ENCODE measurements at places on chromosomes 4 and X.

DNA sequence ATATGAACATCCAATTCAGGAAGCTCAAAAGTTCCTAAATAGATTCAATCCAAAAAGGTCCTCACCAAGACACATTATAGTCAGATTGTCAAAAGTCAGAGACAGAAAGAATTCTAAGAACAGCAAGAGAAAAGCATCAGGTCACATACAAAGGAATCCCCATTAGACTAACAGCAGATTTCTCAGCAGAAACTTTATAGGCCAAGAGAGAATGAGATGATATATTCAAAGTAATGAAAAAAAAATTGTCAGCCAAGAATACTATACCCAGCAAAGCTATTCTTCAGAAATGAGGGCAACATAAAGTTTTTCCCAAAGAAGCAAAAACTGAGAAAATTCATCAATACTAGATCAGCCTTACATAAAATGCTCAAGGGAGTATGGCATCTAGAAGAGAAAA is 106.6 kb upstream of the SH3RF1 start:
- DNase-seq, result no peak

DNA sequence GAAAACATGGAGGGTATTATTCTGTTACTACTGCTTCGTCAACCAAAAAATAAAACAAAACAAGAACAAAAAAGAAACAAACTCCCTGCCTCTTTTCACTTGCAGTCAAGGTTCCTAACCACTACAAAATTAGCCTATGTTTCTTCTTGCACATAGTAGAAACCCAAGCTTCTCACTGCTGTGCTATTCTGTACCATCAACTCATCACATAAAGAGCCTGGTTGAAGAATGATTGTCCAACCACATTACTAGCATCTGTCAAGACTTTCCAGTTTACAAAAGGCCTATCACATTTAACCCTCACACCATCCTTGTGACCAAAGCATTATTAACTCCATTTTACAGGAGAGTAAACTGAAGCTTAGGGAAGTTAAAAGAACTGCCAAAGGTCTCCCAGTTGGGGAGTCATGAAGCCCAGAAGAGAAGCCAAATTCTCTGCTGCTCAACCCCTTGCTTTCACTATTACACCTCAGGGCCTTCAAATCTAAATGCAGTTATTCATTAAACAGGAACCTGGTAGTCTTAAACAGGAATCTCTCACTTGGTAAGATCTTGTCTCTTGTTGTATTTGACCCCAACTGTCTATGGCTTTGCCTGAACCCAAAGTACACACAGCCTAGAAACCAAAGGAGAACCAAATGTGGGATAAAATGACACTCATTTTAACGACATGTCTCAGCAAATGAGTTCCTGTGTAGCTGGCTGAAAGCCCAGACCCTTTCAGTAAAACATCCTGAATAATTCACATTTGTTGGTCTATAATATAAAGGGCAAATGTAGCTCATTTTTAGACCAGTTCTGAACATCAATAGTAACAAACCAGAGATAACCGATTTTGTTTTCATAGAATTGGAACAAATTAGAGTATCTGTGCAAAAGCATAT is 8.6 kb downstream of the F9 start:
- no peak for DNase-seq

GRCh38 chr4:189974056-189974455 is 33.4 kb downstream of the FRG1 start:
- DNase-seq, result no peak

DNA sequence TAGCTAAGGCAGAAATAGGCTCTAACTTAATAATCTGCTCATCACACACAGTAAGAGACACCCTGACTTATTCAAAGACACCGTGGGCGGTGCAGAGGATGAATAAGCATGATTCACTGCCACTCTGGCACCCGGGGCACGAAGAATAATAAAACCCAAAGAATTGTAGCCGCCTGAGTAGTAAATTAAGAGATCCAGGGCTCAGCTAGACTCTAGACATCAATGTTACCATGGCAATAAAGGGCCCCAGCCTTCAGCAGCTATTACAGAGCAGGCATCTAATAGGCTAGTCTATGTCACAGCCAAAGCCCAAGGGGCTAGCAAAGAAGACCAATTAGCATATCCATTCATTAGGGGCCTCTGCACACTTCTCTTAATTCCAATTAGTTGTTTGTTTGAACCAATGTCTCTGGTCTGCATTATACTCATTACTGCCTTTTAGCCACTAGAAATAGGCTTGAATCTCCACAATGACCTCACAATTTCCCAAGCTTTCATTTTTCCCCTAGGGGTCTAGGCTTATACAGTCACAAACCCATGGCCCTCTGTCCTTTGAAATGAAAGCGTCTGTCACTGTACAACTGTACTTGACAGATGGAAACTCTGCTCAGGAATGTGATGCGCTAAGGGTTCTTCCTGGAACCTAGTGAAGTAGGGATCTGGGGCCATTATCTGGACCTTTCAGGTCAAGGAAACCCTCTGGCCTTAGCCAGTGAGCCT is 3.0 kb upstream of the ATP1B4 start:
- DNase-seq, result no peak

DNA sequence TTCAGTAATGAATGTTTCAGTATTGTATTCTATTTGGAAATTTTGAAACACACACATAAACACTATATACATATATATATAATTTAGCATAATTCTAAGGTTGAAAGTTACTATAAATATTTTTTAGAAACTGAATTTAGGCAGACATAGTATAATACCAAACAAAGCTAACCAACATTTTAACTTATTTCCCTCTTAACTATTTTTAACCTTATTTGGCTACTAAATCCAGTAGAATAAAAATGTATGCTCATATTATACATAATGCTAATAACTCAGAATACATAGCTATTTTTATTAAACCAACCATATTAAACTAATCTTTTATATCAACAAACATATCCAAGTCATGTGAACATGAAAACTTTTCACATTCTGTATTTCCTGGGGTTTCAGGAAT is 563.6 kb downstream of the ADGRL3 start:
- no peak for DNase-seq

DNA sequence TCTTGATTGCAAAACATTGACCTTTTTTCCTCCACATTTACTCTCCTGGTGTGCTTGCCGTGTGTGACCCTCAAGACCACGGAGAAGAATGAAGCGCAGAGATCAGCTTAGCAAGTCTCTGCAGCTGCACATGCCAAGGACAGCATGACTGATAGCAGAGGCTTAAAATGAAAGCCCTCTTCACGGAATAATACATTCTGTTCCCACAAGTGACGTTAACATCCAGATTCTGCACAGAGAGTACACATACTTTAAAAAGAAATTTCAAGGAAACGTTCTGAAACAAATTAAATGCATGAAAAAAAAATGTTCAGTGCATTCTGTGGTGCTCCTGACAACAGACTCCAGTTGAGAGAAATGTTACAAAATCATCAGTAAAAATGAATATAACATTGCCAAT is 60.9 kb downstream of the SLC7A11 start:
- no peak for DNase-seq

DNA sequence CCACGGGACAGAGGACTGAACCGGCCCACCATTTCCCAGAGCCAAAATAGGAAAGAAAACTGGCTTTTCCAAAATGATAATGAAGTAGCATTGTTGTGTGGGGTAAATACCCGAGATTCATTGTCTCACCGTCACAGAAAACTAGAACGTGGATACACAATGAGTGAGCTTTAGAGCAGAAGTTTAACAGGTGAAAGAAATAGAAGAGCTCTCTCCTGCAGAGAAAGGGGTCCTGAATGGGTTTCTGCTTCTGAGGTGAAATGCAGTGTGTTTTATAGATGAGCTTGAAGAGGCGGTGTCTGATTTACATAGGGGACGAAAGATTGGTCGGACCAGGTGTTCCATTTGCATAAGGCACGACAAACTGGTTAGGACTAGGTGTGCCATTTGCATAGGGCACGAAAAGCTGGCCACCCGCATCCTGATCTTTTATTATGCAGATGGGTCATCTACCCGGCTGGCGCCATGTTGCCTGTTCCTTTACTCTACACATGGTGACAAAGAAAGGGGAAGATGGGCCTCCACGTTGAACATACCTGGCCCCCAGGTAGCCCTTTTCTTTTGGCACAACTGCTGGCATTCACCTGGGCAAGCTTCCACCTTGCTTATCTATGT is 118.1 kb downstream of the ATXN3L start:
- peak; percentile 26 for DNase-seq

DNA sequence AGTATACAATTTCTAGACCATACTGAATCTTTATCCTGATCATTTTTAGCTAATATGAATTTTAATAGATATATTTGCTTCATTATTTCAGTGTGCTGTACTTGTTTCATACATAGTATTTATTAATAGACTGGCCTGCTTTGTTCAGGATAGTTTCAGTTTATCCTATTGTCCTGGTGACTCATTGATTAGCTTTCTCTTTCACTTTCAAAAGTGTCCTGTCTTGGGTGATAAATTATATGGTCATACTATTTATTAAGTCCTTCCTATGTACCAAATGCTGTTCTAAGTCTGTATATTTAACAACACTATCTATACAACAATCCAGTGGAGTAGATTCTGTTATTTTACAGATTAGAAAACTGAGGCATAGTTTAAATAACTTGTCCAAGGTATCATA is 153.8 kb upstream of the RAPGEF2 start:
- no peak for DNase-seq

DNA sequence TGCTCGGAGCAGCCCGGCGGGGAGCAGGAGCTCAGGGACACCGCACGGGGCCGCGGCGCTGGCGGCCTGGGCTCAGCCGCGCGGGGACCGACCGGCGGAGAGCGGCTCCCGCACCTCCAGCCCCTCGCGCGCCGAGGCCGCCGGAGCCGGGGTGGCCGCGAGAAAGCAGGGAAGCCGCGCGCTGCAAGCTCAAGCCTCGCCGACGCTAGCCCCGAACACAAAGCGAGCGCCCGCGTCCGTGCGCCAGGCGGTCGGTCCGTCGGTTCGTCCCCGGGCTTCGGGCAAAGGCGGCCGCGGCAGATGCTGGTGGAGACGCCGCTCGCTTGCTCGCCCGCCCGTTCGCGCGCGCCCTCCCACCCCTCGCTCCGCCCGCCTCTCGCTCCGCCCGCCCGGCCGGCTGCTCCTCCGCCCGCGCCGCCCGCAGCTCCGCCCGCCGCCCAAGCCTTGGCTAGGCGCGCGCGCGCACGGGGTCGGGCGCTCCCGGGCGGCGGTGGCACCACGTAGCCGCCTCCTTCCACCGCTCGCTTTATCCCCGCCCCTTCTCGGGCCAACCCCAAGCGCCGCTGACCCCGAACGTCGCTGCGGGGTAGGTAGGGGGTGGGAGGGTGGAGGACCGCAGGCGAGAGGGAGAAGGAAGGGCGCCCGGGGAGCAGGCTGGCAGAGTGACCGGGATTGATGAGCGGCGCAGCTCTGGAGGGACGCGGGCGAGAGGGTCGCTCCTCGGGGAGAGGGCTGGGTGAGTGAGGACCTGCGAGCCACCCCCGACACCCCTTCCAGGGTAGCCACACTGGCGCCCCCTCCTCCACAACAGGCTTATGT is at the start of gene TSPAN5:
TSPAN5 (minus strand) TSS at position 325 of the 819 bp plus-strand sequence.
- peak; percentile 74 for DNase-seq

GRCh38 chr4:143402776-143403552 is 66.3 kb downstream of the GAB1 start:
- DNase-seq, result no peak

GRCh38 chrX:15714529-15714928 is 23.5 kb upstream of the CA5B start:
- DNase-seq, result peak; percentile 36

DNA sequence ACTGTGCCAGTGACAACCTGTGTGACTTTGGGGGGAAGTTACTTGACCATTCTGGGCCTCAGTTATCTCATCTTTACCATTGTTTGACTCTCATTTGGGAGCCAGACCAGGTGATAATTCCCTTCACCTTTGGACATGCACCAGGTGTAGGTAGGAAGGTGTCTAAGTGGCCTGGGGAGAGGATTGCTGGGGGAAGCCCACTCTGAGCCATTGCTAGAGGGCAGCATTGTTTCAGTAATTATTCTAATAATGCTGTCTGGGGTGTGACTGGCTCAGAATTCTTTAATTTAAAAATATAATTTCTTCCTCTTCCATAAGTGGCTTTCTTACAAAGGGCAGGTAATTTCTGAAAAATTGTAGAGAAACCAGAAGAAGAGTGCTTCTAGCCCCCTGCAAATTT is 104.3 kb downstream of the RTL9 start:
- no peak for DNase-seq

DNA sequence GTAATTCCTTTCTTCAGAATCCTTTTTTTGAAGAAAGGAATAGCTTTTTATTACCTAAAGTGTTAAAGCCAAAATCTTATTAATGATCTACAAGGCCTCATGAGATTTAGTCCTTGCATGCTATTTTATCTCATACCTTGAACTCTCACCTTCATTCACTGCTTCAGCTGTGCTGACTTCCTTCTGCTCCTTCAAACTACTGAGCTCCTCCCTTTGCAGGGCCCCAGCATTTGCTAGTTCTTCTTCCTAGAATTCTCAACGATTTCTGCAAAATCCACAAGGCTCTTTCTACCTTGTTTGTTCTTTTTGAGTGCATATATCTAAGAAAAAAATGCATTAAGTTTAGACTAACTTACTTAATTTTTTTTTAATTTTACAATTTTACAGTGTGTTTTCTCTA is 619.5 kb downstream of the EPHA5 start:
- DNase-seq, result no peak

DNA sequence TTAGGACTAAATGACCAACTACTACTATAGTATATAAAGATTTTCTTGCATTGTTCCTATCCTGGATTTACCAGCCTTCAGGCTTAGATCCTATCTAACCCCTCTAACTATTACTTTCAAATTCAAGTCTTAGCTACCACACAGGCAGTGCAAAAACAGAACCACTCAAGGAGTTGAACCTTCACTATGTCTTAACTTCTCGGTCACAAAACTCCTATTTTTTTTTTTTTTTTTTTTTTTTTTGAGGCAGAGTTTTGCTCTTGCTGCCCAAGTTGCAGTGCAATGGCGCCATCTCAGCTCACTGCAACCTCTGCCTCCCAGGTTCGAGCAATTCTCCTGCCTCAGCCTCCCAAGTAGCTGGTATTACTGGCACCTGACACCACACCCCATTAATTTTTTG is 6.3 kb upstream of the FAM200B start:
- no peak for DNase-seq

- no peak for DNase-seq
These were observed 3.3 kb upstream of the NKX3-2 start for GRCh38 chr4:13547485-13548041.

DNA sequence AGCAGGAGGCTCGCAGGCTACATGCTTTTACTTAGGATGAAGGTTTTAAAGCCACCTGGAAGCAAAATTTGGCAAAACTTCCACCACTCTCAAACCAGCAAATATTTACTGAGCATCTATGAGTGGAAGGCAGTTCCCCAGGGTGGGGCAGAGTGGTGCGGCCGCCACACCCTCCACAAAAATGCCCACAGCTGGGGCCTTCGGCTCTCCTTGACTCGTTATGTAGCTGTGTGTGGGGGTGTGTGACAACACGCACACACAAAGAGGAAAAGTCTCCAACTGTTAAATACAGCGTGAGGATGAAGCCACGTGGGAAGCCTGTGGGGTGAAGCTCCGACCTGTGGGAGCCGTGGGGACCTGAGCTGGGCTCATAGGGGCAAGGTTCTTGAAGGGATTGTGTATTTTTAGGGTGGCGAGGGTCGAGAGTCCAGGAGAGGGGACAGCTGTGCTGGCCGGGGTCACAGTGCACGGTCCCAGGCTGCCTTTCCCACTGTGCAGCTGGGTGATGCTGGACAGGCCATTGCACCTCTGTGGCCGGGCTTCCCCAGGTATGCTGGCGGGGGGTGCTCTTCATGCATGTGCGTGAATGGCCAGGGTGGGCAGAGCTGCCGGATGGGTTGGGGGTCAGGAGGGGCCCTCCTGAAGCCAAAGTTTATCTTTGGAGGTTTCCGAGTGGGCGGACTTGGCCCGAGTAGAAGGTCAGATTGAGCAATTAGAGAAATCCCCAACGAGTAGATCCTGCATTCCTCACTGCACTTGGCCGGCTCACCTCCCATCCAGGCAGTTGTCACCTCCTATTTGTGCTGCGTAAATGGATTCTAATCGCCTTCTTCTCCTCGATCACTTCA is 25.4 kb downstream of the SORCS2 start:
- peak; percentile 9 for DNase-seq

Data from pancreas (tissue), 10 donors.